Left ventricle myocardium superior (tissue), 1 donor: ENCODE measurements at places on chromosomes 4 and X. TPM values are rescaled to one million over a fixed set of nuclear protein-coding genes. Genes with fewer than 3 reads are reported as not detected.

- no peak for DNase-seq
Observed at GRCh38 chr4:129641179-129641578, 545.2 kb downstream of the C4orf33 start.

BEND4 gene
- not detected for total RNA-seq

GRCh38 chrX:40402831-40403533 is 177.8 kb upstream of the ATP6AP2 start:
- no peak for DNase-seq

IL2 gene
- total RNA-seq = not detected

DNA sequence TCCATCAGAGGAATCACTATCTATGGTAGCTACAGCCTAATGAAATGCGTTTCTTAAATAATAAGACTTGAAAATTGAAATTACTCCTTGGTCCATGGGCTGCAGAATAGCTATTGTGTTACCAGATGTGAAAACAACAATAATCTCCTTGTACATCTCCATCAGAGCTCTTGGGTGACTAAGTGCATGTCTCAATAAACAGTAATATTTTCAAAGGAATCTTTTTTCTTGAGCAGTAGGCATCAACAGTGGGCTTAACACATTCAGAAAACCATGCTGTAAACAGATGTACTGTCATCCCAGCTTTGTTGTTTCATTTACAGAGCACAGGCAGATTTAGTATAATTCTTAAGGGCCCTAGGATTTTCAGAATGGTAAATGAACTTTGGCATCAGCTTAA is 67.3 kb downstream of the GLUD2 start:
- DNase-seq = no peak

- DNase-seq = no peak
Observed at GRCh38 chr4:147933316-147933715, 201.4 kb downstream of the ARHGAP10 start.

GRCh38 chr4:28014469-28014868 is 1153.8 kb downstream of the STIM2 start:
- DNase-seq = no peak

ADAM29 gene
- total RNA-seq = not detected

- no peak for DNase-seq
Observed at GRCh38 chr4:171849686-171850222, 36.5 kb downstream of the GALNTL6 start.

CXCL6 gene
- total RNA-seq = 0.30 TPM

CLIC2 gene
- 13.6 TPM for total RNA-seq
